DMS153 (cell line): ENCODE measurements at places on chromosomes 5 and 9.

DNA sequence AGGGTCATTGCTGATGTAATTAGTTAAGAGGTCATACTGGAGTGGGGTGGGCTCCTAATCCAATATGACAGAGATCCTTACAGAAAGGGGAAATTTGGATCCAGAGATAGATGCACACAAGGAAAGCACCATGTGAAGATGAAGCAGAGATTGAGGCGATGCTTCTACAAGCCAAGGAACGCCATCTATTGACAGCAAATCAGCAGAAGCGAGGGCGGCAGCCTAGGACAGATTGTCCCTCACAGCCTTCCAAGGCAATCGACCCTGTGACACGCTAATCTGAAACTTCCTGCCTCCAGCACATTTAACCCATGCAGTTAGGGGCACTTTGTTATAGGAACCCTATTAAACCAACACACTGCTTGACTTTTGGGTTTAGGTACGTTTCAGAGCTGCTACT lies 285.1 kb upstream of the DAP start:
- DNase-seq = no peak

- DNase-seq = peak; percentile 53
Measured at GRCh38 chr9:133356391-133357091, at the start of the genes SURF1 and SURF2. SURF1 (minus strand) TSS chr9:133356487; CDS start chr9:133356453, 34 bp downstream. SURF2 (plus strand) TSS chr9:133356550; CDS start chr9:133356593, 43 bp downstream.

DNA sequence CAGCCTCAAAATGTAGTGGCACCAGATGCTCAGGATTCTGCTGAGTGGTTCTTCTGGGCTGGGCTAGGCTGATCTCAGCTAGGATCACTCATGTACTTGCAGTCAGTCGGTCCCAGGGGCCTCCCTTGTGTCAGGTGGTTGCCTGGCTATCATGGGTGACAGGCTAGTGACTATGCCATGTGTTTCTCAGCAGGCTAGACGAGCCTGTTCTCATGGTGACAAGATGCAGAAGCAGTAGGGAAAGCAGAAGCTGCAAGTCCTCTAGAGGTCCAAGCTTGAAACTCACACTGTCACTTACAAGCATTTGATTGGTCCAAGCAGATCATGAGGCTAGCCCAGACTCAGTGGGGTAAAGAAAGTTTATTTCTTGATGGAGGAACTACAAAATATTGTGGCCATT lies 15.2 kb upstream of the KCNMB1 start:
- DNase-seq = no peak

GRCh38 chr9:6495466-6495865 lies 82.5 kb downstream of the UHRF2 start:
- no peak for DNase-seq

DNA sequence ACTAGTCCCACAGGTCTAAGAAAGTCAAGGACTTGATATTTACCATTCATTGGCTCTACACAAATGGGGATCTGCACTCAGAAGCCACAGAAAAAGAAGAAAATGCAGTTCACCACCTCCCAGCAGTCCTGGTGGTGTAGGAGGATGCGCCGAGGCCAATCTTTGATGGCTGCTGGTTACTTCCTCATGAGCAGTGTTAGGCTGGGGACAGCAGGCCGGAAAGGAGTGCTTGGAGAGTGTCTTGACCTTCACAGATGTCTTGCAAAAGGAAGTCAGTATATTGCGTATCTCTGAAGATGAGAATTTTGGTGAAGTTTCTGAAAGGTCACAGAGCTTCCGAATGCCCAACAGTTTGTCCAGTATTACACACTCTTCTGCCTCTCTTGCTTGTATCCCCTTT lies 597.0 kb downstream of the EBF1 start:
- no peak for DNase-seq

- no peak for DNase-seq
Measured at GRCh38 chr5:130528474-130528873, 624.2 kb downstream of the CHSY3 start.

DNA sequence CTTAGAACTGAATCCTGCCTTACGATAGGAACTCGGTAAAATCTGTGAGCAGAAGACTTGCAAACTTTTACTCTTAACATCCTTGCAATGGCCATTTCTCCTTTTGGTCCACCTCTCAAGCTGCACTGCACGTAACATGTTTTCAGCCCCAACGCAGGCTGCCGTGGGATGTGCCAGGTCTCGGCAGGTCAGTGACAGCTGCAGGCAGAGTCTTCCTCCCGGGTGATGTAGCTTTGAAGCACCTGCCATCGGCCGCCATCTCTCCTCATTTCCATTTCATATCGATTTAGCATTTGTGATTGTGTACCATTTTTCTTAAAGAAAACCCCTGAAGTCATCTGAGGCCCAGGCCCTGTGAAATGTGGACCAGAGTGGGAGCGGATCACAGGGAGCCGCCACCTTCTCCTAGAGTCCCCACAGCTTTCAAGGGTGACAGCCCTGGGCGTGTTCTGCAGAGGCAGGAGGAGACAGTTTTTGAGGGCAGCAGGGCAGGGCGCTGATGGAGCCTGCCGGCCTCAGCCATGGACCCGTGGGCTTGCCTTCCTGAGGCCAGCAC lies 25.8 kb upstream of the LPCAT1 start:
- DNase-seq = no peak

DNA sequence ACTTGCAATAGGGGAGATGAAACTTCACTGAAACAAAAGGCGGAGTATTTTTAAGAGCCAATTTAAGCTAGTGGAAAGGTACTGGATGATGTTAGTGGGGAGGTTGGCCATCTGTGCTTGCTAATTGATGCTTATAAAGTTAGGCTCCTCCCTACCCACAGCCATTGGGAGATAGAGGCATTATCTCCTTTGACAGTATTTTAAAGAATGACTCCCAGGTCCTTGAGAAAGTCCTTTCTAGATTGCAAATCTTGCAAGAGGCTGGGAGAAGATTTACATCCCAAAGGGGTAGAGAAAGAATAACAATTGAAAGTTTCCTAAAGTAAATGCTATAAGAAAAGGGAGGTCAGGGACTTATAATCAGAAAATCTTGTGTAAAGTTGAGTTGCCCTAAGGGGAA lies 282.6 kb downstream of the BRINP1 start:
- DNase-seq = no peak

DNA sequence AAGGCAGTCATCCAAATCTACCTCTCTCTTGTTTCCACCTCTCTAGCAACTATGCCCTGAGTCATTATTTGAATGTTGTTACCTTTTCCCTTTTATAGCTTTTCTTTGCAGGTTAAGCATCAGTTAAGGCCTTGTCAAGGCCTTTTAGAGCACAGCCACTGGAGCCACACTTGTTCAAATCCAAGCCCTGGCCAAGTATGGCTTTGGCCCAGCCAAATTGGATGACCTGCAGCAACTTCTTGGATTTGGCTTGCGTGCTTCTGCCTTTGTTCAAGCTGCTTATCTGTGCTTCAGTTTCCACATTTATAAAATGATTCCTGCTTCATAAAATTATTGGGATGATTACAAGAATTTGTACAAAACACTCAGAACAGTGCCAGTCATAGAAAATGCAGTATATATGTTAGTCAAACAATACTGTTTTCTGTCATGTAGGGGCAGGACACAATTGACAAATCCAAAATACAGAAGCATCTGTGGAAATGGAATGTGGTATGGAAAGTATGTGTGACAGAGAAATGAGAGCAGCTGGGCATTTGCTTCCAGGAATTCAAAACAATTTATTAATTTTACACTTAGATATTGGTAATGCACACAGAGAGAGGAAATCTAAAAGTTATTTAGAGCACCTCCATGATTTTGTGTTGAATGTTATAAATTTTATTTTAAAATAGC lies 17.9 kb upstream of the RLN1 start:
- no peak for DNase-seq
